Stimulated activated CD4-positive, alpha-beta T cell treated with anti-CD3 and anti-CD28 coated beads, TNF-alpha, amount 100 ng/mL, for 48 hours (primary cell): ENCODE measurements at places on chromosomes 5 and 9.

DNA sequence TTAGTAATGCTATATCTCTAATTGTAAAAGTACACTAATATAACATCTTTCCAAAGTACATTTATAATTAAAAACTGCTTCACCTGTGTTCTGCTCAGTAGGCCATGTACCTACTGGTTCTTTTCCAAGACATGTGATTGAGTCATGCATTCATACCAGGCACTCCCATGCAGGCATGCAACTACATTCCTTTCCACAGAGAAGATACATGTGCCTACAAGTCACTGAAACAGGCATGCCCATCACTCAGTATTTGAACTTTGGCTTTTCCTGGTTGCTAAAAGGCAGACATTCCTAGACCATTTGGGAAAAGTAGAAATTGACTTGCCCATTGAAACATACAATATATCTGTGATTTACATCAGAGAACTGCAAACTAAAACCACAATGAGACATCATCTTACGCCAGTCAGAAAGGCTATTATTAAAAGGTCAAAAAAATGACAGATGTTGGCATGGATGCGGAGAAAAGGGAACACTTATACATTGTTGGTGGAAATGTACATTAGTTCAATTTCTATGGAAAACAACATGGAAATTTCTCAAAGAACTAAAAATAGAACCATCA lies 148.3 kb upstream of the MOCS2 start:
- DNase-seq: no peak

DNA sequence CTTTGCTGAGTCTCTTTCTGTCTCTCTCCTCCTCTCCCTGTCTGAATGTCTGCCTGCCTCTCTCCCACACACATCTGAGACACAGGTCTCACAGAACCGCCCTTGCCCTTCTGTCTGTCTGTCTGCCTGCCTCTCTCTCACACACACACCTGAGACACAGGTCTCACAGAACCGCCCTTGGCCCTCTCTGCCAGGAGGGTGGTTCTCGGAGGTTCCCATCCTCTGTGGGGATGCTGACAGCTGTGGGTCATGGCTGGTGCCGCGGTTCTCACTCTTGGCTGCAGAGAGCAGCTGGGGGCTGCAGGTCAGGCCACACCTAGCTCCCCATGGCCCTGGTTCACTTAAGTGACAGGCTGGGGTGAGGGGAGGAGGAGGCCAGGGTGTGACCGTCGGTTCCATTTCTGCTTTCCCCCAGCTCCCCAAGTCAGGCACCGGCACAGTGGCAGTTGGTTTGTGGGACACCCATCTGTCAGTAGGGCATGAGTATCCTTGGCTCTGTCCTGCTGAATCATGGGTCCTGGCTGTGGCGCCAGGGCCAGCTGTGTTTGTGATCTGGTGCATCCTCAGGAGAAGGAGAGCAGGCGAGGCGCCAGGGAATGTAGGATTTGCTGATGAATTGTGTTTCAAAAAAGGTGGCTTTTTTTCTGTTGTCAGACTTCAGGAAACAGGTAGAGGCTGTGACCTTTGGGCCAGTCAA lies 42.3 kb upstream of the CLPTM1L start:
- DNase-seq: no peak

GRCh38 chr9:71678999-71679398 lies 89.3 kb downstream of the CEMIP2 start:
- no peak for DNase-seq

GRCh38 chr5:172496671-172497371 lies 42.5 kb upstream of the SH3PXD2B start:
- DNase-seq: no peak

GRCh38 chr9:34326690-34327089 lies 2.4 kb downstream of the KIF24 start:
- no peak for DNase-seq

- no peak for DNase-seq
Observed at GRCh38 chr9:113521693-113522255, 58.2 kb downstream of the RGS3 start.

- DNase-seq: no peak
Observed at GRCh38 chr5:157518963-157519362, 56.6 kb downstream of the ADAM19 start.
